Calu3 (cell line): ENCODE measurements at places on chromosomes 5 and 9.

DNA sequence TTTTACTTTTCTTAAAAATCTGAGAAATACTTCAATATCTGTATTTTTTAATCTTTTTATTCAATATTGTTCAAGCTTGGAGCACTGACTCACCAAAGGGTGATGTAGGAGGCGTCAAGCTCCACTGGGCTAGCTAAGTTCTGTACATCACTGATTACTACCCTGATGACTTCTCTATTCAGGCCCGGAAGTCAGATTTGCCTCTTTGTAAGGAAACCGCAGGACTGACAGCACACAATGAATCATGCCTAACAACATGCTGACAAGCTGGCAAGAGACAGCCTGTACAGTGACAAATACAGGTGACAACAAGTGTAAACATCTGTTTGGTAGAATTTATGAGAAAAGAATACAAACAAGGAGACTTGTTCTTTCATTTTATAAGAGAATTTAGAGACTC lies 627.9 kb upstream of the RORB start:
- DNase-seq = peak; percentile 22

DNA sequence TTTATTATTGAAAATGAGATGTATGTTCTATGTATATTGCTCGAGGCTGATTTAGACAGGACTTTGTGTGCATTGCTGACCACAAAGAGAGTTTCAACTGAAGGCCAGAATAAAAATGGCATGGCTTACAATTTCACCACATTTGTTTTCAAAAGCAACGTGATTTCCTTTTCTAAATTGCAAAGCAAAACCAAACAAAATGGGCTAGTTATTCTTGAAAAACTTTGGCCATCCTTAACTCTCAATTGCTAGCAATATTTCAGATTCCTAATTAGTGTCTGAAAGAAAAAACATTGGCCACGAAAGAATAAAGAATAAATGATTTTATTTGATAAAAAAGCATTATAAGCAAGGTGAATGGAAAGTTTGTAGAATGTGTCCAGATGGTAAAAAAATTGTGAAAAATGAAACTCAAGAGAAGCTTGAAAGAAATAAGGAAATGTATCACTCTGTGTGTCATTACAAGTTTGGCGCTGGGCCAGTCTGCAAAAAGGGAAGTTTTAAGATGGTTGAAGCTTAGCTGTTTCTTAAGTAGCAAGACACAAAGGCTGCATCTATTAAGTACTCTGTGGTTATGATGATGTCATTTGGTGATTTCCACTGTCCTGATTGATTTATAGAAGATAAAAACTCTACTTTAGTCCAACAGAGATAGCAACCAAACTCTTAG lies 89.2 kb upstream of the PRLR start:
- DNase-seq = peak; percentile 3

- DNase-seq = no peak
These were observed 165.6 kb upstream of the FSTL4 start for GRCh38 chr5:133777951-133778350.

DNA sequence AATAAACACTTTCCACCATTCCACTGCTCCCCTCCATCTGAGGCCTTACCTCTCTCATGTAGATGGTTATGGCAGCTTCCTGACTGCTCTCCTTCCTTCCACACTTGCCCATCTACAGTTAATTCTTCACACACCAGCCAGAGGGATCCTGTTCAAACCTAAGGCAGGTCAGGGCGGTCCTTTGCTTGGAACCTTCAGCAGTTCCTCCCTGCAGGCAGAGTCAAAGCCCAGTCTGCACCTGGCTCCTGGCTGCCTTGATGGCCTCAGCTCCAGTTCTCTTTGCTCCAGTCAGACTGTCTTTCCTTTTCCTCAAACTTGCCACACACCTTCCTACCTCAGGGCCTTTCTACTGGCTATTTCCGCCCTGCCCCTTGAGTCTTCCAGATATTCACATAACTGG lies 30.2 kb upstream of the NR3C1 start:
- DNase-seq = no peak

DNA sequence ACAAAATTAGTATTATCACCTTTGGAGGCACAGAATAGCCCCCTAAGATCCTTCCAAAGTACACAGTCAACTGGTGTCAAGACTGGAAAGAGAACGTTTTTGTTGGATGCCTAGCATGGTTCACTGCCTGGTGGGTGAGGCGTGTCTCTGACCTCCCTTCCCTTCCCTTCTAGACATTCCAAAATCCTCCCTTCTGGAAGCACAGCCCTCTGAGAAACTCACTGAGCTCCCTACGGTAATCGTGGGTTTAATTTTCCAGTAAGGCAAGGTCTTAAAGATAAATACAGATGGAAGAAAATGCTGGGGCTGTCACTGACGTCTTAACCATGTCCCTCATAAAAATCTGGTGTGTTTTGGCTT lies 138.8 kb downstream of the LIFR start:
- DNase-seq = no peak

- no peak for DNase-seq
These were observed 4.5 kb downstream of the FCN2 start for GRCh38 chr9:134885001-134885678.

GRCh38 chr5:144815131-144815530 lies 644.5 kb downstream of the KCTD16 start:
- no peak for DNase-seq

GRCh38 chr9:22265038-22265437 lies 181.6 kb upstream of the DMRTA1 start:
- no peak for DNase-seq
